ENCODE measurements at places on chromosomes 3 and 15.

GRCh38 chr3:124620600-124621063 is 109.6 kb upstream of the UMPS start:
- DNase-seq = no peak

DNA sequence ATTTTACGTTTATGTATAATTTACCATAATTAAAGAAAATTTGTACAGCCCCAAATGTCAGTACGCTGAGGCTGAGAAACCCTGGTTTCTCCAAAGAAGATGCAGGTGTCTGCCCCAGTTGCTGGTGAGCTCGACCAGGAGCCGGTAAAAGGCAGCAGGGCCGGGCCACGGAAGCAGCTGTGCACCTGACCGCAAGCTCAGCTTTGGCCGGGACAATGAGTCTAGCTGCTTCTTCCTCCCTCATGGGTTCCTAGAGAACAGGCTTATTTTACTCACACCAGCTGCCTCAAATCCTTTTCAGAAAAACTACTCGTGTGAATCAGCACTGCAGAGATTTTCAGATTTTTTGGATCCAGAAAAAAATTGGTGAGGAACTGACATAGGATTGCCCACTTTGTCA is 18.0 kb upstream of the ZXDC start:
- no peak for DNase-seq

GRCh38 chr3:157117875-157118654 is 41.9 kb downstream of the CCNL1 start:
- no peak for DNase-seq

DNA sequence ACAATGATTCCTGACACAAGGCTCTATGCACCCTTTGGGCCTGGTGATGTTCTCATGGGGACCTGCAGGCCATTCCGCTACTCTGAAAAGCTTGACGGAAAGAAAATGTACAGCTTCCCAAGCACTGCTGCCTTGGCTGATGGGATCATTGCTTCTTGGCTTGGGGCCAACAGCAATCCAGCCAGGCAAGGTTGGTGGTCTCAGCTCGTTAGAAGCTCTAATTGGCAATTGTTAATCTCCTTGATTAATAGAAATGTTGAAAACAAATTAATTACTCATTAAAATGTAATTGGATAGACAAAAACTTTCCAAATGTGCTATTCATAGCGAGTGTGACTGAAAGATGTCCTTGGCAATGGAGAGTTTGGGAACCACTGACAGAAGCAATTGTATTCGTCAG is 16.3 kb upstream of the MYZAP start:
- DNase-seq = no peak

- DNase-seq = no peak
Measured at GRCh38 chr3:7000501-7000900, 139.6 kb downstream of the GRM7 start.

DNA sequence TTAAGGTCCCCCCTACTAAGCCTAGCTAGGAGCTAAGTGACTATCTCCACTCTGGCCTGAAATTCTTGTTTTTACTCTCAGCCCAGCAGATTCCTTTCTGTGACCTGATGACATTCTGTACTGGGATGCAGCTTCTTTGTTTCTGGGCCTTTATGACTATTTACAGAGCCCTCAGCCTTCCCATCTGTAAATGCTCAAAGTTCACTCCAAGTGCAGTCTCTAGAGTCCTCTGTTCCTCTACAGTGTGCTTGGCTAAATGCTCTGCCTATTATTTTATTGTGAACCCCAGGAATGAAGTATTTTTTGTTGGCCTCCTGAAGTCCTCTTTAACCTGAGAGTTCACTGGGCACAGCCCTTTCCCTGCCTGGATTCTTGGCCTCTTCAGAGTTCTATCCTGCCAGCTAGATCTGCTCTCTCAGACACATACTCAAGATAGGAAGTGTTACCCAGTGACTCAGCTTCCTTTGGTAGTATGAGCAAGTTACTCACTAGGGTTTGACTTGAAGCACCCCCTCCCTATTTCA is 278.1 kb upstream of the P2RY1 start:
- no peak for DNase-seq

DNA sequence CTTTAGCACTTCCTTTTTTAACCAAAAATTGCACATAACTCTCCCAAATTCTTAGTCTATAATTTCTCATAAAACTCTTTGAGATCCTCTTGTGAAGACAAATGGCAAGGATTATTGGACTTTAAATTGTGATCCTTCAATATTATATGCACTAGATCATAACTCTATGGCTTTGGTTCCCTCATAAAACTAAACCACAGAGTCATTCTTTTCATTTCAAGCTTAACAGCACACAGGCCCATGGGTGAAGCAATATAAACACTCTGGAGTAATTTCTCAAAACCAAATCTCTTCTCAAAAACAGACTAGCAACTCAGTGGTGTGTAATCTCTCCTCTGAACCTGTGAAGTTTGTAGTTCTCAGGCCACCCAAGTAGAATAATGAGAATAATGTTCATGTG is 171.0 kb upstream of the NECTIN3 start:
- DNase-seq = no peak

- no peak for DNase-seq
Measured at GRCh38 chr3:65412588-65412987, 626.1 kb downstream of the MAGI1 start.

- no peak for DNase-seq
Measured at GRCh38 chr3:117892431-117892841, 1142.2 kb downstream of the IGSF11 start.

- no peak for DNase-seq
Measured at GRCh38 chr3:58564456-58565160, 12.6 kb downstream of the FAM107A start.

DNA sequence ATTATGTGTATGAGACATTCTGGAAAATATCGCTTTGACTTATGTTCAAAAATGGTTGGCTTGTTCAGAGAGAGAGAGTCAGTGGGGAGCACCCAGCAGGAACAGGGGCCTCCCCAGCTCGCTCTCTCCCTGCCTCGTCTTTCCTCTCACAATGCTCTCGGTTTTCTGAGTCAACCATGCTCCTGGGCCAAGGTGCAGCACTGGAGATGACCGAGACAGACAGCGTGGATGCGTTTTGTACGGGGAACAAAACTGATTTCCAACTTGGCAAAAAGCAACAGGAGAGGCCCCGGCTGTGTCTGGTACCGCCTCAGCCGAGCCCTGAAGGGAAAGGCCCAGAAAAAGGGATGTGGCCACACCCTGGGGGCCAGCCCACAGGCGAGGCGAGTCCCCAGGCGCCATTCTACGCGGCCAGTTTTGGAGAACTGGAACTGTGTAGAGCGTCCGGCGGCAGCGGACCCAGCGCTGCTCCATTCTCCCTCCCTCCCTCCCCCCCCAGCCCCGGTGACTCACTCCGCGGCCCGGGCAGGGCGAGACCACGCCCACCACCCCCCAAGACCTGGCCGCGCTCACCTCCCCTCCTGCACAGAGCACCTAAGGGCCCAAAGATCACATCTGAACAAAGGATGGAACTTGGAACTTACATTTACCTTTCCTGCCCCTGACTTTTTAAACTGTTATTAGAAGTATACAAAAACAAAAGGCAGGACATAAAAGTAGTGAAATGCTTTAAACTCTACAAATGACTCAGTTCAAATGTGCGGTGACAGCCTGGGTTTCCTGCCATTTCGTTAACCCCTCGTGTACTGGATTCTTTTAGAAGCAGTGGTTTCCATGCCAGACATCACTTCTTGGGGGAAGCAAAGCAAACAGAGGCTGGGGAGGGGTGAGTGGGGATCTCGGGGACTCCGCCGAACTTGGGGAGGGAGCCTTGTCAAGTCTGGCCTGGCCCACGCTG is 12.7 kb downstream of the ATP10A start:
- peak; percentile 87 for DNase-seq

GRCh38 chr3:59438492-59438891 is 388.7 kb upstream of the CFAP20DC start:
- no peak for DNase-seq

GRCh38 chr3:87792198-87792533 is 266.6 kb downstream of the CGGBP1 start:
- DNase-seq = no peak

DNA sequence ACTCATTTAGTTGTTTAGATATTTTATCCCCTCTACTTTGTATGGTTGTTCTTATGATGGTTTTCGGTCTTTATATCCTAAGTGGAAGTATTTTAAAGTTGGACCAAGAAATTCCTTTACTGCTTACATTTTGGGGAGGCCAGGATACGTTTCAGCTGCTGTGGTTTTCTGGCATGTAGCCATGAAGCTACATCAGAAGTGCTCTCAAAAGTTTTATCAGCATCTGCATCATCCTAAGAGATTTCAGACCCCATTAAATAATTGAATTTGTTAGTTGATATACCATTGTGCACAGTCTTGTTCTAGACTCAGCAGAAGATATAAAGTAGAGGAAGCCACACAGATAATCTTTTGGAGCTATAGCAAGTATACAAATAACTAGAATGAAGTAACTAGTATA is 50.1 kb upstream of the SKOR1 start:
- no peak for DNase-seq

DNA sequence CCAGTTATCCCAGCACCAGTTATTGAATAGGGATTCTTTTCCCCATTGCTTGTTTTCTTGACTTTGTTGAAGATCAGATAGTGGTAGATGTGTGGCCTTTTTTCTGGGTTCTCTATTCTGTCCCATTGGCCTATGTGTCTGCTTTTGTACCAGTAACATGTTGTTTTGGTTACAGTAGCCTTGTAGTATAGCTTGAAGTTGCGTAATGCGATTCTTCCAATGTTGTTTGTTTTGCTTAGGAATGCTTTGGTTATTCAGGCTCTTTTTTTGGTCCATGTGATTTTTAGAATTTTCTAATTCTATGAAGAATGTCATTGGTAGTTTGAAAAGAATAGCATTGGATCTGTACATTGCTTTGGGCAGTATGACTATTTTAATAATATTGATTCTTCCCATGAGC is 94.3 kb upstream of the CHMP2B start:
- no peak for DNase-seq

- no peak for DNase-seq
Measured at GRCh38 chr3:188889054-188889491, 282.7 kb upstream of the TPRG1 start.

DNA sequence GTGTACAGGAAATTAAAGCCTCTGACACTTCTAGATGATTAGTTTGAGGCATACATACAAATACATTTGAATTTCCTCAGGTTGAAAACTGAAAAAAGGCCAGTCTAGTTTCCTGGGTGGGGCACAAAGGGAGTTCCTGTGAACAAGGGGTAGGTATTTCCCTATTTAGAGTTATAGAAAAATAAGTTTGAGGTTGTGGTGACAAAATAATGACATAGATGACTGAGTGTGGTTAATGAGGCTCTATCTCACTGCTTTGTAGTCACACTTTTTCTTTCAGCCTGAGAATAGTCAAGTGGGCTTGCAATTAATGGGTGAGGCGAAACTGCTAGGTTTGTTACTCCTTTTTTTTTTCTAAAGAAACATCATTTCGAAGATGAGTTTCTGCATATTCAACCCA is 4.3 kb downstream of the SLCO3A1 start:
- peak; percentile 30 for DNase-seq

GRCh38 chr3:148079370-148079769 is 618.3 kb upstream of the AGTR1 start:
- DNase-seq = no peak

GRCh38 chr3:60282866-60283265 is 968.4 kb downstream of the FHIT start:
- no peak for DNase-seq

All from CD4-positive, alpha-beta T cell (primary cell).